HL-60 (cell line): ENCODE measurements at places on chromosomes 11 and 22.

DNA sequence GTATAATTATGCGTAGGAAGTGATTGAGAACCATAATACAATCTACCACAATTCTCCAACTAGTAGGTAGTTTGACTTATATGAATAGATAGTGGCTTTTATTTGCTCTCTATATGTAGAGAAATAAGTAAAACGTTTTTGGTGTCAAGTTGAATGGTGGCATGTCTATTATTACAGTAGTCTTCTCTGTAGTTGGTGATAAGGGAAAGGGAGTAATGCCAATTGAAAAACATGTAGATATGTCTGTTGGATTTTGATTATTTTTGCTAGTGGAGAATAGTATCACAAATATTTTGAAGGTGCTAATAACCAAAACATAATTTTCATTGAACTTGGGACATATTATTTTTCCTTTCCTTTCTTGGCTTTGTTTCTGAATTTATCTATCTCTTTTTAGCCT, 17.5 kb downstream of the FBXO7 start:
- no peak for DNase-seq

DNA sequence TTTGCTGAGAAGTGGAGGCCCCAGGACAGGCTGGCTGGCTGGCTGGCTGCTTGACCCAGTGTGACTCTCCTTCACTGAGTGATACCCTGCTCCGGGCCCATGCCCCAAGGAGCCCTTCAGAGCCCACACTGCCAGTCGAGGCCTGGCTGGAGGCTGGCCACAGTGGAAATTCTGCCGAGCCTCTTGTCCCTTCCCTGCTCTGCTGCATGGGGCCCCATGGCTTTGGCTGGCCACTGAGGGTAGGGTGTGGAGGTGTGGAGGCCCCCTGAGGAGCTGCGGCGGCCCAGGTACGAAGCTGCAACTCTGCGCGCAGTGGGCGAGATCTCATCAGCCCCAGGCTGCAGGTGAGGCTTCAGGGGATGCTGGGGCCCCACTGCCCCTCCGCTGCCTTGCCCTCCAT, 33.4 kb upstream of the HMOX1 start:
- DNase-seq: no peak

GRCh38 chr11:74018331-74019005, 9.6 kb upstream of the UCP3 start:
- DNase-seq: peak; percentile 82

GRCh38 chr22:30705710-30706651, 11.3 kb downstream of the OSBP2 start:
- DNase-seq: no peak

GRCh38 chr11:72030472-72031045, 31.9 kb downstream of the IL18BP start:
- no peak for DNase-seq

DNA sequence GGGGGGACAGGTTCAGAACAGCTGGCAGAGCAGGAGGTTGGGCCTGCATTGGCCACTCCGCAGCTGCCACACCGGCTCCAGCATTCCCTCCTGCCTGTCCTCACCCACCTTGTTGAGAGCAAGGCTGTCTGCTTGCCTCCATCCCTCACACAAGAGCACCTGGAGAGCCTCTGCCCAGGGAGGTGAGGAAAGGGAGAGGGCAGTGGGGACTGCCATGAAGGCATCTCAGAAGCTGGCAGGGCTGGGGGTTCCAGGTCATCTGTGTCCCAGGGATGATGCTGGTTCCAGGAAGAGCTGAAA, 27.1 kb downstream of the RSPH14 start:
- no peak for DNase-seq

DNA sequence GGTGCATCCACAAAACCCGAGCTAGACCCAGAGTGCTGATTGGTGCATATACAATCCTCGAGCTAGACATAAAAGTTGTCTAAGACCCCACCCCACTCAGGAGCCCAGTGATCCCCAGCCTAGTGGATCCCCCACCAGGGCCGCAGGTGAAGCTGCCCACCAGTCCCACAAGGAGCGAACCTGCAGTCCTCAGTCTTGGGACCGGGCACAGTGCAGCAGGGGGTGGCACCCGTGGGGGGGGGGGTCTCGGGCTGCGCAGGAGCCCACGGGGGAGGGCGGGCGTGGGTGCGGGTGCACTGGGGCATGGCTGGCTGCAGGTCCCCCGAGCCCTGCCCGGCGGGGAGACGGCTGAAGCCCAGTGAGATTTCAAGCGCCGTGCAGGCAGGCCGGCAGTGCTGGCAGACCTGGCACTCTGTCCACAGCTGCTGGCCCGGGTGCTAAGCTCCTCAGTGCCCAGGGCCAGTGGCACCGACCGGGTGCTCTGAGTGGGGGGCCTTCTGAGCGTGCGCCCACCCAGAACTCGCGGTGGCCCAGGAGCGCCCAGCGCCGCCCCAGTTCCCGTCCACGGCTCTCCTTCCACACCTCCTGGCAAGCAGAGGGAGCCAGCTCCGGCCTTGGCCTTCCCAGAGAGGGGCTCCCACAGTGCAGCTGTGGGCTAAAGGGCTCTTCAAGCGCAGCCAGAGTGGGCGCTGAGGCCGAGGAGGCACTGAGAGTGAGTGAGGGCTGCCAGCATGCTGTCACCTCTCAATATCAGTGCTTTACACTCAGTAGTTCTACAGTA, 989.1 kb downstream of the FAM181B start:
- no peak for DNase-seq

DNA sequence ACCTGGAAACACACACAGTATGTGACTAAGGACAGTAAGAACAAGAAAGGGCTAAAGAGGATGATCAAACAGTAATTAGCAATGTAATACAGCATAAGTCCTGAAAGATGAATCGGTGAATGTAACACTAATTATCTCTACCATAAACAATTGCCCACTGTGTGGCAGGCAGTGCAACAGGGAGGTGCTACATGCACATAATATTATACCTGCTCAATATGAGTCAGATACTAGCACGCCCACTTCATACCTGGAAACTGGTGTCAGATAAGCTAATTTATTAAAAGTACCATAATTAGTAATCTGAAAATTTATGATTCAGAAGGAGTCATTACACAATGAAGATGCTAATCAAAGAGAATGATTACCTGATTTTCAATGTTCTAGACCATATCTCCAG, 14.9 kb downstream of the CASP12 start:
- no peak for DNase-seq

- no peak for DNase-seq
Measured at GRCh38 chr11:114353443-114353842, 46.9 kb downstream of the C11orf71 start.

GRCh38 chr11:15801616-15802015, 554.7 kb downstream of the SOX6 start:
- DNase-seq: no peak

- DNase-seq: no peak
Measured at GRCh38 chr11:97279341-97279740, 889.5 kb downstream of the JRKL start.

DNA sequence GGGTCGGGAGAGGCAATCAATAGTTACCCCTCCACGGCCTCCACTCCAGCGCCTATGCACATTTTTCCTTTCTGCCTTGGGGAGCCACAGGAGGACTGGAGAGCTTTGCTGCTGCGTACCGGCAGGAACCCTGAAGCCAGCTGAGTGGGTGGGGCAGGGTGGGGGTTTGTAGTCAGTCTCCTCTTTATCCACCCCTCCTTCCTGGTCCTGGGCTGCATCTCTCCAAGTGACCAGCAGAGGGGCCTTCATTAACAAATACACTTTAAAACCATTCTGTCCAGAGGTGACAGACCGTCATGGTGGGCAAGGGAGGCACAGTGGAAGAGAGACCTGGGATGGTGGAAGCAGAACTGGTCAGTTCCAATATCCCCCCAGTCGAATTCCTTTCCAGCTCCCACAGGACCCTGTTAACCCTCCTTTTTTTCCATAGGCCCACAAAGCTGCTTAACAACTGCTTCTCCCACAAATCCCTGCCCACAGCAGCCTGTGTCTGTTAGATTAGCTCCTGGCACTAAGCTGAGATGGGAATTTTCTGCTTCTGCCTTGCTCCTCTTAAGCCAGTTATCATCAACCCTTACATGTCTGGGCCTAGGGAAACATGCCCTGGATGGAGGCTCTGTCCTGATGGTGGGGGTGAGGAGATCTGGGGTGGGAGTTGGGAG, 3.9 kb upstream of the ABCG4 start:
- peak; percentile 69 for DNase-seq

DNA sequence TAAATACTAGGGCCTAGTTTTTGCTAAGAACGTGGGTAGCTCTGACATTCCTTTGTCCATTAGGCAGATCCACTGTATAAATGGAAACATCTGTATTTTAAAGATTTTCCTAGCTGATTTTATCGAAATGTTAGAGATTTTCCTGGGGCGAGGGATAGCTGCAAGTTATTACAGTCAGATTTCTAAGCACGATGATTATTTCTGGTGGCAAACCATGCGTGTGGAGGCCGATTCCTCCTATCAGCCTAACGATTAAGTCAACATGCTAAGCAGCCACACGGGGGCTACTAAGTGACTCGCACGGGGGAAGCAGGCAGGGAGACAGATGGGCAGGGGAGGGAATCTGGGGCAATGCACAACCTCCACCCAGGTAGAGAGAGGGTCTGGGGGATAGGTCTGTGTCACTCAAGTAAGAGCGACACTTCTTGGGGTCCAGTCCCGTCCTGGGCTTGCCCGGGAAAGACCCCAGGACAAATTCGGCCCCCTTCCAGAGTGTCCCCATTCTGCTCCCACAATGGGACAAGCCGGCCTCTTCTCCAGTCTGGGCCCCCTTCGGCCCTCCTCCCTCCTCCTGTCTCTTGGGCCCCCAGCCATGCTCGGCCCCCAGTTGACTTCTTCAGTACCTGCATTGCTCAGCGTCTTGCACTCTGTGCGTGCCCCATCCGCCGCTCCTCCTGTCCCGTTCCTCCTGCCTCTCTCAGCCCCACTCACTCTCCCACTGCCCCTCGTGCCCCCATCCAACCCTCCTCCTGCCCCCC, 571 bp downstream of the C11orf24 start:
- peak; percentile 81 for DNase-seq

DNA sequence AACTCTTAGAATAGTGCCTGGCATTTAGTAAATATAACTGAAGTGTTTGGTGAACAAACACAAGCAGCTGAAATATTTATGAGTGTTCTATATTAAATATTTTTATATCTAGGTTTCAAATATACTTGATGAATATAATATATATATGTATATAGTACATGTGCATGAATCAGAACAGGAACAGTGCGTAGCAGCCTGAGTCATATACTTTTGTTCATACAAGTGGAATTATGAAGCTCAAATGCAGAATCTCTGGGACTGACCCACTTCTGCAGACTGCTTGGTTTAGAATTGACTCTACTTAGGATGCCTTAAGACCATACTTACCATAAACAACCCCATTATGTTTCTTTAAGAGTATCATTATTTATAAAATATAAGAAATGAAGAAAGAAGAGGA, 997.8 kb upstream of the RAG2 start:
- DNase-seq: no peak

DNA sequence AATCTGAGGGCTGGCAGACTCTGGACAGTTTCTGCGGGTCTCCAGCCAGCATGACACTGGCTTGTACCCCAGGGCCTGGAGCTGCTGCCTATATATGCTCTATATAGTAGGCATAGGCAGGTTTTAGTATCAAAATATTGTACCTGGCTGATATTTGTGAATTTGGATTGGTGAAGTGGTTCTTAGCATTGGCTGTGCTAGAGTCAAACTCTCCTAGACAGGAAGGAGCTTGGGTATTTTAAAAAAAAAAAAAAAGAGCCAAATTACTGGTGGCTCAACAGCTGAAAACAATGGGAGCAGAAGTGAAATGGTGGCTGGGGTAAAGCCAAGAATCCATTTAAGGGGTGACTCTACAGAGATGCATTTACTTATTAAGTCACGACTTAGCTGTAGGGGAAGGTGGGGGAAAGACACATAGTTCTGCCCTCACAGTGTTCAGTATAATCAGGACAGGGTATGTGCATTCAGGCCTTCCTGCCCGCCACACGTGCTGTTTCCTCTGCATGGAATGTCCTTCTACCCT, 11.0 kb upstream of the MTFP1 start:
- DNase-seq: no peak

DNA sequence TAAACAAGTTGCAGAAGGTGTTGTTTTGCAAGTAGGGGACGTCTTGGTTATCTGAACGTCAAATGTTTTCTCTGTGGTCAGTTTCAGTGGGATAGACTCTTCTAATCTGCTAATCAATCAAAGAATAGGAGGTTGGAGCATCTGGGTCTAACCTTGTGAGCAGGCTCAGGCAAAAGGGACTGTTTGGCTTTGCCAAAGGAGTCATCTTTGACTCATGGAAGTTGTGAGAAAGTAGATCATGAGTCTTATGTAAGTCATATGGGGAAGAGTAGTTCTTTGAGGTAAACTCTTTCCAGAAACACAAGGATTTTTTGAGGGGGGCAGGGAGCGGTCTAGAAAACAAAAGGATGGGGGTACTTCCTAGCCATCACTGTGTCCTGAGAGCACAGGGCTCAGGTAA, 27.1 kb upstream of the TOP3B start:
- no peak for DNase-seq

DNA sequence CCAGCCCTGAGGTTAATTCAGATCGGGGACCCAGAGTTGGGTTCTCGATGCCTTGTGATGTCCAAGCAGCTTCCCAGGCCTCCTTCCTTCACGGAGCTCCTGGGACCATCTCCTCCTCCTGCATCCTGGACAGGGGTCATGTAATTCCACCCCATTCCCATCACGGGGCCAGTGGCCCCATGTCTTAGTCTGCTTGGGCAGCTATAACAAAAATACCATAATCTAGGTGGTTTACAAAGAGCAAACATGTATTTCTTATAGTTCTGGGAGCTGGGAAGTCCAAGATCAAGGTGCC, 41.7 kb upstream of the PRDM11 start:
- no peak for DNase-seq

DNA sequence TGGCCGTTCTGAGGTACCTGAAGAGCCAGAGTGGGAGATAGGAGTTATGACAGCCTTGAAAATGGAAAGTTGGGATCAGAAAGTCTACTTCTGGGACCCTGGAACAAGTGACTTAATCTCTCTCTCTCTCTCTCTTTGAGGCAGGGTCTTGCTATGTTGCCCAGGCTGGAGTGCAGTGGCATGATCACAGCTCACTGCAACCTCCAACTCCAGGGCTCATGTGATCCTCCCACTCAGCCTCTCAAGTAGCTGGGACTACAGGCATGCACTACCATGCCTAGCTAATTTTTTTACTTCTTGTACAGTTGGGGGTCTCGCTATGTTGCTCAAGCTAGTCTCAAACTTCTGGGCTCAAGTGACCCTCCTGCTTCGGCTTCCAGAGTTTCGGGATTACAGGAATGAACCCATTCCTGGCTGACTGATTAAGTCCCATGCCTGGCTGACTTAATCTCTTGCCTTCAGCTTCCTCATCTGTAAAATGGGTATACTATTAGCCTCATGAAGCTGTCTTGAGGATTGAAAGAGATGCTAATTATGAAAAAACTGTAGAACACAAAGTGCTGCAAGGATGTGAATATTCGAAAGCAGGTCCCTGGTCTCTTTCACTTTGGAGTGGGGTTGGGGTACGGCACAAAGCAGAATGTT, 87.7 kb downstream of the UBASH3B start:
- DNase-seq: no peak

GRCh38 chr11:4830909-4831308, 9.8 kb downstream of the OR51F2 start:
- no peak for DNase-seq

- no peak for DNase-seq
Measured at GRCh38 chr11:108873310-108873709, 208.4 kb downstream of the DDX10 start.

GRCh38 chr22:33381531-33382406, 323.6 kb upstream of the SYN3 start:
- no peak for DNase-seq
